Stimulated activated CD4-positive, alpha-beta T cell treated with anti-CD3 and anti-CD28 coated beads, Interleukin-1b, Interleukin-23, amount 100 ng/mL, for 48 hours (primary cell): ENCODE measurements at places on chromosomes 1 and 21.
A peak's percentile ranks its signal among the peaks of the same experiment; 100 is the strongest.

GRCh38 chr21:39518847-39519210 lies 67.1 kb downstream of the SH3BGR start:
- no peak for DNase-seq

DNA sequence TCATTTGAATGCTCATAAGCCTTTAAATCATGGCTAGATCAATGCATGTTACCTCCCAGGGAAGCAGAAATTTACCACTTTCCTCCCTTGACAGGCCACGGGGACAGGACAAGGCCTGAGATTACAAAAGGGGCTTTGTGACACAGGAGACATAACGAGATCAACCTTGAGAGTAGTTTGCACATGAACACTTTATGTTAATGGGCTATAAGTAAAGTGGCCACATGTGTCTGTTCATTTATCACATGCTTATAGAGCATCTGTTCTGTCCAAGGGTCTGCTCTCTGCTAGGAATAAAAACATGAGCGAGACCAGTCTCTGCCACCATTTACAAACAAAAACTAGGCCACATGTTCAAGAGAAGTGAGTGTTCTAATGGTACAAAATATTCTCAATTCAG lies 144.1 kb upstream of the C8B start:
- no peak for DNase-seq

- no peak for DNase-seq
Measured at GRCh38 chr1:30010506-30011106, 712.8 kb downstream of the MATN1 start.

- no peak for DNase-seq
Measured at GRCh38 chr1:50930193-50930592, 29.9 kb downstream of the FAF1 start.

DNA sequence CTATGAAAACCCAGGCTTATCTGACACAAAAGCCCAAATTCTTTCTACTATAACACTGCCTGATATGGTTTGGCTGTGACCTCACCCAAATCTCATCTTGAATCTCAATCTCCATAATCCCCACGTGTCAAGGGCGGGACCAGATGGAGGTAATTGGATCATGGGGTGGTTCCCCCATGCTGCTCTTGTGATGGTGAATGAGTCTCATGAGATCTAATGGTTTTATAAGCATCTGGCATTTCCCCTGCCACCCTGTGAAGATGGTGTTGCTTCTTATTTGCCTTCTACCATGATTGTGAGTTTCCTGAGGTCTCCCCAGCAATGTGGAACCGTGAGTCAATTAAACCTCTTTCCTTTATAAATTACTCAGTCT lies 123.3 kb upstream of the USP24 start:
- DNase-seq: peak; percentile 43

DNA sequence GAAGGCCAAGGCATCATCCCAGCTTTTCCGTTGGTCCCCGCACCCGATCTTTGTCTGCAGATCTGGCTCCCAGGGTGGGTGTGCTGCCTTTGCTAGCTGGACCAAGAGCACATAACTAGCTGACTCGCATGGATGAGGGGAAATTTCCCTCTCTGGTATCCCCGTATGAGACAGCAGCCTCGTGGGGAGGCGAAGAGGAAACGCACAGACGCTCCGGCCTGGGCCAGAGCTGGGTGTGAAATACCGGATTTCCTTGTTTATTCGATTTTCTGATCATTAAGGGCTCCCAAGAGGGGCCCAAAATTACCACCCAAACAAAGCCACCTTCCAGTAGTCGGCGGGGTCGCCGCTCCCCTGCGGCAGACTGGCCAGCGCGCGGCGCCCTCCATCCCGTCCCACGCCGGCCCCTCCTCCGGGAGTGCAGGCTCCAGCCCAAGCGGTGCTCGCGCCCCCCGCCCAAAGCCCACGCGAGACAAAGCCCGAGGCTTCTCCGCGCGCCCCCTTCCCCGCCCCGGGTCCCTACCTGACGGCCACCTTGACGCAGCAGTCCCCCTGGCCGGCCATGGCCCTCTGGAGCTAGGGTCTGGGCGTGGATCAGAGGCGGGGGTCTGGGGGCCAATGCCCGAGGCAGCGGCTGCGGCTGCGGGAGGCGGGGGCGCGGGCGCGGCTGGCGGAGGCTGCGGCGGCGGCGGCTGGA lies 546 bp downstream of the KIF21B start:
- peak; percentile 50 for DNase-seq

GRCh38 chr21:33236766-33237165 lies 7.0 kb downstream of the IFNAR2 start:
- DNase-seq: no peak

DNA sequence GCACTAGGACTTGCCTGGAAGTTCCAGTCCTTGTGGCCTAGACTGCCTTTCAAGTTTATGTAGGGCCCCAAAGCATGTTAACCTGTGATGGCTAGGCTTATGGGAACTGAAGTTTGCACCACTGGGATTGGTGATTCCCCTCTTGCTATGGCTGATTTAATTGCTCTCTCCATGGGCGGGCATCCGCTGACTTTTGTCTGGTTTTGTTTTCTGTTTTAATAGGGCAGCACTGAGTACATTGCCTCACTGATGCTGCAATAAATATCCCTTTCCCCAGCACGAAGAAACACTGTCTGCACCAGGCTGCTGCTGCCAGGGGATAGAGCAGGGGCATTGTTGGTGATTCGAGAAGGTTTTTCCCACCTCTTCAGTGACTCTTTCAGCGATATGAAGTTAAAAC lies 73.3 kb upstream of the PDE4B start:
- DNase-seq: no peak

- DNase-seq: no peak
Measured at GRCh38 chr1:234975122-234975940, 153.3 kb downstream of the TOMM20 start.

- DNase-seq: no peak
Measured at GRCh38 chr1:33932871-33933270, 69.0 kb downstream of the HMGB4 start.
